Transverse colon (tissue), 4 donors: ENCODE measurements at places on chromosomes 12 and 14.
A peak's percentile ranks its signal among the peaks of the same experiment; 100 is the strongest.

GRCh38 chr12:121427556-121428050 is 27.7 kb downstream of the RNF34 start:
- DNase-seq: no peak

DNA sequence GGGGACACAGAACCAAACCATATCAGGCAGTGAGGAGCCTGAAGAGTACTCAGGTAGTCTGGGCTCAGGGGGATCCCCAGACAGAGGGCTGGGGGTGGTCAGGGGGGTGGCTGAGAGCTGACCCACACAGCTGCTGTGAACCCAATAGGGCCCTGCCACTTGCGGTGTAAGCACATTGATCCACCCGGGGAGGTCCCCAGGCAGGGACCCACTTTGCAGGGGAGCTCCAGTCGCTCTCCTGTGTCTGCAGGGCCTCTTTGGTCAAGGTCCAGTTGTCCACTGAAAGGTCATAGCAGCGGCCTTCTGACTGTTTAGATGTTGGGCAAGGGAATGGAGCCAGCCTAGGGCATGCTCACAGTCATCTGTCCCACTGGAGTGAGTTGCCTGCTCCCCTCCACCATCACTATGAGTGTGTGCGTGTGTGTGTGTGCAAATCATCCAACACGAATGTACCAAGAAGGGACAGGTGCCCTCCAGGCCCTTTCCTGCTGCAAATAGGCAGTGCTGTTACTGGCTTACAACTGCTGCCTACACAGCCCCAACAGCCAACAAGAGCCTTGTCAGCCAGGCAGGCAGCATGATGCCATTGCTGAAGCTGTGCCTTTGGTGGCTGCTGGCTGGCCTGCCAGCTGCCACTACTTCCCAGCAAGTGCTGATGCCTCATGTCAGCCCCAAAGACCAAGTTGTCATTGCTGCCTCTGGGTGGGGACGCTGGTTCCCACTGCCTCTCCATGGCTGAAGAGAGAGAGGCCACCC is 71.3 kb downstream of the TSPAN11 start:
- no peak for DNase-seq

DNA sequence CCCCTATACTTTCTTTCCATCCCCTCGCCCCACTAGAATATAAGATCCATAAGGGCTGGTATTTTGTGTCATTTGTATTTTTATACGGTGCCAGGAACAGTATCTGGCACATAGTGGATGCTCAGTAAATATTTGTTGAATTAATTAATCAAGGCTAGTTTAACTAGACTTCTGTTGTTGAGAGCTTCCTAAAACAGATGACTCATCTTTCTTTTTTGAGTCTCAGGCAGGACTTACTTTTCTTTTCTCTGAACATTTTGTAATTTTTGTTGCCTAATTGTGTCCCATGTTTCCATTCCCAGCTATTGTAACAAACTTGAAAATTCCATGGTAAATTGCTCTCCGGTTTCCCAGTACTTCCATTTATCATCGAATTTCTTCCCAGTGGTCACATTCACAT is 16.7 kb downstream of the STK38L start:
- no peak for DNase-seq

- DNase-seq: no peak
These were observed 49.2 kb downstream of the ACACB start for GRCh38 chr12:109165599-109165998.

- peak; percentile 83 for DNase-seq
These were observed 995 bp upstream of the HSP90B1 start for GRCh38 chr12:103929046-103929783.

- DNase-seq: no peak
These were observed 475.6 kb upstream of the MIS18BP1 start for GRCh38 chr14:45728434-45729225.

DNA sequence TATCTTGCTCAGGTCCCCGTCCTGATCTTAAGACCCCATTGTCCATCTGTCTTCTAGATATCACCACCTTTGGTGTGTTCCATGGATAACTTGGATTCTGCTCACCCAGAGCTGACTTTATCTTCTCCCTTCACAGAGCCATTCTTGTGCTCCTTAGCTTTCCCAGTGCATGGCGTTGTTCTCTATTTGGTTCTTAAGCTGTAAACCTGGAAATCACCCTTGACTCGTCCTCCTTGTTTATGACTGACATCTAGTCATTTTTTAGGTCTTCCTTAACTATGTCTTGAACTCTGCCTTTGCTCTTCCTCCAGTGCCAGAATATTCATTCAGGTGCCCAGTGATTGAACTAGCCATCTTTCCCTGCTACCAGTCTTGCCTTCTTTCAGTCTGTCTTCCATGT is 11.7 kb downstream of the STK38L start:
- no peak for DNase-seq

DNA sequence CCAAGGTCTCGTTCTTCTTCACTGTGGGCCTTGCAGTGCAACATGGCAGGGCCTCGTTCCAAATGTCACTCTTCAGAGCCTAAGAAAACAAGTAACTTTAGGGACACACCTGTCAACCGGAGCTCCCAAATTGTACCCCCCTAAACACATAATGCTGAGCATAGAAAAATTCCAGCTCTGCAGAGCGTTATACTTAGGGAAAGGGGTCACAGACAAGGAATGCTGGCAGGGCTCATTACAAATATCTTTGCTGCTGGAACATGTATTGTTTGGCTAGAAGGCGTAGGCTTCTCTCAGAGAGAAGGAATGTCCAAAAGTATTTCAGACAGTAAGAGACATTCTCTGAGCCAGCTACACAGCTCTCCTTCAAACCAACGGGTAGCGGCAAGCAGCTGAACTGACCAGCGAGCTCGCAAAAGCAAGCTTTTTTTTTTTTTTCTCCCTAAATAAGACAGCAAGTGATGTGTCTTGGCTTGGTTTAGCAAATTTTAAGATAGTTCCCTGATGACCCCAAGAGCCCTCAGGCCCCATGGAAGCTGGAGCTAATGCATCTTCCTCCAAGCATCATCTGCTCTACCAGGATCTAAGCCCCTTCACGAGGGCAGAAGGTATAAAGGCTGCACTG is 24.5 kb downstream of the SSH1 start:
- DNase-seq: no peak

DNA sequence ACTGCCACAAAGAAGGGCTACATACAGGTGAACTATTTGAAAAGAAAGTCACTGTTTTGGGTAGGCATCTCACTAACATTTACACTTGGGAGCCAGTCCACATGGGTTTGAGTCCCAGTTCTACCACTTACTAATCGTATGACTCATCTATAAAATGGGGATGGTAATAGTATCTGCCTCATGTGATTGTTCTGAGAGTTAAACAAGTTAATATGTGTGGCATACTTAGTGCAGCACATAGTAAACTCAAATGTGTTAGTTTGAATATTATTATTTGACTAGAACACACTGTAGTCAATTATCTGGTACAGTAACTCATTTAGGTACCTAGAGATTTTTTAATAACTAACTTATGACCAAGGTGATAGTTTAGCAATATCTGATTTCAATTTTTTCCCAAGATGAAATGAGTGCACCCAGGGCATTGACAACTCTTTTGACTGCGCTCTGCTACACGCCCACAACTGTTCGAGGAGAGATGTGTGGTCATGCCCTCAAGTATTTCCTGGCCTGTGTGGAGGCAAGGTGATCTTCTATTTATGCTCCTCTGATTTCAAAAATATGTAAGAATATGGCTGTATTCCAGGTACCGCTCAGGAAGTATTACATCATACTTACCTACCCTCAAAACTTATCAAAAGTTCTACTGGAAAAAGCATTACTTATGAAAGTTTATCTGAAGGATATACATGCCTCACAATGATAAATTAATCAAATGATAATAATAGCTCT is 210.6 kb upstream of the EGLN3 start:
- DNase-seq: no peak

DNA sequence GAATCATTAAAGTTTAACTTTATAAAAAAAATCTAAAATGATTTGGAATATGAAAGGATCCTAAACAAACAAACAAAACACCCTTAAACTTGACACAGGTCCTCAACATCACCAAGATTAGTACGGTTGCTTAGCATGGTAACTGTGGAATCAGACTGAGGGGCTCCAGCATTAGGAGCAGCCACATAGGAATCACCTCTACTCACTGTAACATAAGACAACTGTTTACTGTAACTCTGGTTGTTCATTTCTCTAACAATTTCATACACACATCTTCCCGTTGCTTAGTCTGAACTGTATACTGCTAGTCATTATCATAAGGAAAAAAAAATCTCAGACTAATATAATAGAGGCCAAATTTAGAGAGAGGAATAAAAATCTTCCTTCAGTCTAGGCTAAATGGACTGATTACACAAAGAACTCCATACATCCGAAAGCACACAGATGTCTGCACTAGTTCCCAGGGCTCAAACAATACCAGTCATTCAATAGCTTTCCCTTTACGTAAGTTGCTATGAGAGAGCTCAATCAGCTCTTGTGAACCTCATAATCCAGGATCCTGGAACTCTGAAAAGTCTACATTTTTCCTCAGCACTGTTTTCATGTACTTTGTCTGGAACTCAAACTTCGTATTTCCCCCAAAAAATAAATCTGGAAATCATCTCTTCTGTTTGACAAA is 26.0 kb downstream of the LRP6 start:
- DNase-seq: no peak

DNA sequence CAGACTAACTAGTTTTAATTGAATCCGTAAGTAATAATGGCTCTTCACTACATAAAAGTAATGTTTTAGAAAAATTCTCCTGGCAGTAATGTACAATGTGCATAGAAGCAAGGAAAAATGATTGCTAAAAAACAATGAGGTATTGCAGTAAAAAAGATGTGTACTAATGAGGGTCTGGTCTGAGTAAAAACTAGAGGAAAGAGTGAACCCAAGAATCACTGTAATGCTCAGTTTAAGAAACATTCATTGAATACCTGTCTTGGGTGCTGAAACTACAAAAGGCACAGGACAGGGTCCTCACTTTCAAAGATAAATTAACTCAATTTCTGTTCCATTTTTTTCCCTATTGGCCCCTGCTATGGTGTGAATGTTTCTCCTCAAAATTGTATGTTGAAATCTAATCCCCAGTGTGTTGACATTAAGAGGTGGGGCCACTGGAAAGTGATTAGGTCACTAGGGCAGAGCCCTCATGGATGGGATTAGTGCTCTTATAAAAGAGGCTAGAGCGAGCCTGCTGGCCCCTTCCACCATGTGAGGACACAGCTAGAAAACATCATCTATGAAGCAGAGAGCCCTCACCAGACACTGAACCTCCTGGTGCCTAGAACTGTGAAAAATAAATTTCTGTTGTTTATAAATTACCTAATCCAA is 51.6 kb downstream of the RPS6KA5 start:
- DNase-seq: no peak

DNA sequence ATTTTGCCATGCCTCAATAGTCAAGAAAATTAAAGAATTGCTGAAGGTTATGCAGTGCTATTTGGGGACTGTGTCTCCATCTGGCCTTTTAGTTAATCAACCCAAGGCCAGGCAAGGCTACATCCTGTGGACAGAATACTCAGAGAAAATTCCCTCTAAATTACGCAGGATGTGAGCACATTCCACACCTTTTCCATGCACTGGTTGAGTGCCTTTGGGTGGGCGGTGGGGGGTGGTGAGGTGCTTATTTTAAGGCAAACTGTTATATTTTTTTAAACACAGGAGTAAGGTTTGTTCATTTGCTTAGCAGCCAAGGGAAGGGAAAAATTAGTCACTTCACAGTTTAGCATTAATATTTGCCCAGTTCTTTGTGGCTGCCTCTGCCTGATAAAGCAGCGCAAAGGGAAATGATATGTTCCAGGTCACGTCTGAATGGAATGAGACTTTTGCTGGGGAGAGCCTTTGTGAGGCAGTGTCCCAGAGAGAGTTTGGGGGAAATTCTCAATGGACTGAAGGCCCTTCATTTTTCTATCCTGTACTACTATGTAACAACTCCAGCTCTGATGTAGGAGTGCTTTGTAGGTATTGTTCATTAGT is 17.2 kb upstream of the KCNA5 start:
- DNase-seq: no peak

GRCh38 chr12:50569876-50570275 is 65.1 kb downstream of the DIP2B start:
- no peak for DNase-seq

DNA sequence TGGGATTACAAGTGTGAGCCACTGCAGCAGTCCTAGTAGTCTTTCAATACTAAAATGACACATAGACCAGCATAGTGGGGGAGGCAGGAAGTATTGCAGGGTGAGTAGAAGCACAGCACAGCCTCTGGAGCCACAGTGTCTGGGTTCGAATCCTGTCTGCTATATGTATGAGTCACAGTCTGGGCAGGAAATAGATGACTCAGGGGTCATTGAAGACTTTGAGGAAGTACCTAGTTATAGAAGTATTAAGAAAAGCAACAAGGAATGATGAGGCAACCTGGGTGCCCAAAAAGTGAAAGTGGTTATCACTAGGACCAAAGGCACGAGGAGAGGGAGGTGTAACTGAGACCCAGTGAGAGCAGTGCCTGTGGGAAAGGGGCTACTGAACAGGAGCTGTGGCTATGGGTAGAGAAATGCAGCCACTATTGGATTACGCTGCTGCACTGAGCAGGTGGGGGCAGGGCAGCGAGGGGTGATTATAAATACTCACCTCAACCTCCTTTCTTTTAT is 124.0 kb downstream of the PDE3A start:
- no peak for DNase-seq

- no peak for DNase-seq
These were observed 9.8 kb downstream of the CCDC85C start for GRCh38 chr14:99593971-99594841.
